ENCODE measurements at places on chromosomes 2 and 18.

DNA sequence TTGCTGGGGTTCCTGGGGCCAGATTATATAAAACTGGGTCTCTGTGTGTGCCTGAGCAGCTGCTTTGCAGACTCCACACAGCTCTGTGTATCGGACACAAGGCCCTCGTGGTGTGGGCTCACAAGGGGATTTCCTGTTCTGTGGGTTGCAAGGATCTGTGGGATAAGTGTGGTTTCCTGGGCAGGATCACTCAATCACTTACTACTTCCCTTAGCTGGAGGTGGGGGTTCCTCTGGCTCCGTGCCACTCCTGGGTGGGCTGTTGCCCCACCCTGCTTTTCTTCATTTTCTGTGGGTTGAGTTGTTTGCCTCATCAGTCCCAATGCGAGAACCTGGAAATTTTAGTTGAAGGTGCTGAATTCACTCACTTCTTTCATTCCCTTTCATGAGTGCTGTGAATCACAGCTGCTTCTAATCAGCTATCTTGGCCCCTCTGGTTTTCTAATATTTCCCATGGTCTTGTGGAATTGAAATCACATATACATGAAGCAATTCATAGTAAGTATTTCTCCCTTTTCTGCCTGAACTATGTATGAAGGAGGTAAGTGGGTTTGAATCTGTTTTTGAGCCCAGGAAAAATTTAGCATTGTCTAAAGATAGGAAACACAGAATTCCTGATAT, 196.3 kb downstream of the DCDC2C start:
- DNase-seq, result no peak

GRCh38 chr2:234257859-234258561, 207.5 kb downstream of the SPP2 start:
- DNase-seq, result peak; percentile 53

DNA sequence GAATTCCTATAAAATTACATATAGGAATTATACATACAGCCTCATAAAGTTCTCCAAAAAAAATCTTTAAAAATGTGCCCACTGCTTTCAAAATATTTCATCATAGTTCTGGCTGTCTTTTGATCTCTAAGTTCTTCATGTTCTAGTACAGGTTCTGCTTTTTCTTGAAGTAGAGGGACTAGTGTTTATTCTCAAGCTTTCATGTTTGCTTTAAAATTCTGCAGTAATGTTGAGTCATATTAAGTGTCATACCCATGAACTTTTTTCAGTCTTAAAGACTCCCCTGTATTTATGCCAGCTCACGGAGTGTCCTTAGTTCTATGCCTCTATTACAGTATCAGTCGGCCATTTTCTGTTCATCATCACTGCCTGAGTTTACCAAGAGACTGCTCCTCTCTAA, 54.8 kb upstream of the CCDC141 start:
- DNase-seq, result no peak

DNA sequence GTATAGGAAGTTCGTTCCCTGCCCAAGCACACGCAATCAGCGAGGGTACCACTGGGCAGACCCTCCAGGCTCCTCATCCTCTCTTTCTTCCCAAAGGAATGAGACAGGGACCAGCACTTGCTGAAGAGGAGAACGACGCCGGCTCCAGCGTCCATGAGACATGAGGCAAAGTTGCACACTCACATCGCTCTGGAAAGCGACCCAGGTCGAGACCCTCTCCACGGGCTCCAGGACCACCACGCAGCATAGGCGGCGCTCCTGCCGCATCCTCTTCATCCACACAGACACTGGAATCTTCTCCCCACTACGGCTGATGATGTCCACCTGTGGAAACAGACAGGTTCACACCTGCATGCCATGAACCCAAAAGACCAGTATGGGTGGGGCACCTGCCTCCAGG, 10.8 kb downstream of the PASK start:
- DNase-seq, result no peak

DNA sequence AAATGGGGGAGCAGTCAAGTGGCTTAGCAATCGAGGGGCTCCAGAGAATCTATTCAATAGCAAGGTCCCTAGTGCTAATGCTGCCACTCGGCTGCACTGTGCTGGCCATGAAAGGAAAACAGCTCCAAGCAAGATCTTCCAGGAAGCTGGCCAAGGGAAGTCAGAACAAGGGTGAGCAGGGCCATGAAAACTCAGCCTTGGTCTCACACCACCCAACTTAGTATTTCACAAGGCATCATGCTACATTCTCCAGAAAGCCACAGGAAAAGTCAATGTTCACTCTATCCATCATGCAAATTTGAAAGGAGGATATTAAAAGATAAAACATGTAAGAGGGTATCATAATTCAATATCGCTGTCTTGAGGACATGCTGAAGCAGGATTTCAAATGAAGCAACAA, 35.7 kb downstream of the NRP2 start:
- no peak for DNase-seq

GRCh38 chr2:223460774-223461211, 141.4 kb downstream of the SCG2 start:
- no peak for DNase-seq

GRCh38 chr2:210620456-210620855, 64.1 kb downstream of the CPS1 start:
- no peak for DNase-seq

- no peak for DNase-seq
Measured at GRCh38 chr2:236743039-236743920, 173.7 kb downstream of the ACKR3 start.

GRCh38 chr2:101569886-101570520, 95.1 kb upstream of the RFX8 start:
- DNase-seq, result no peak

GRCh38 chr2:224780823-224781222, 64.7 kb upstream of the CCDC195 start:
- no peak for DNase-seq

DNA sequence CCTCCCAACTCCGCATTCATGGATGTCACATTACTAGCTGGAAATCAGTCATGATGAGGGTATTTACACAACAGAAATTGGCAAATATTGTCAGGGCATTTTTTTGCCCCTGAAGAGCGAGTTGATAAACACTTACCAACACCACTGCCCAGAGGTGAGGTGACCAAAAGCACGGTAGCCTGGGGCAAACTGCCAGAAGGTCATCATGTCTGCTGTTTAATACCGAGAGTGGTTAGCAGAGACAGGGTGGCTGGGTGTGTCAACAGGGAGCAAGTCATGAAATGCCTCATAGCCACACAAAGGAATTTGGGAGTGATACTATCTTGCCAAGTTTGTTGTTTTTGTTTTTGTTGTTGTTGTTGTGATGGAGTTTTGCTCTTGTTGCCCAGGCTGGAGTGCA, 37.0 kb upstream of the EPC2 start:
- no peak for DNase-seq

DNA sequence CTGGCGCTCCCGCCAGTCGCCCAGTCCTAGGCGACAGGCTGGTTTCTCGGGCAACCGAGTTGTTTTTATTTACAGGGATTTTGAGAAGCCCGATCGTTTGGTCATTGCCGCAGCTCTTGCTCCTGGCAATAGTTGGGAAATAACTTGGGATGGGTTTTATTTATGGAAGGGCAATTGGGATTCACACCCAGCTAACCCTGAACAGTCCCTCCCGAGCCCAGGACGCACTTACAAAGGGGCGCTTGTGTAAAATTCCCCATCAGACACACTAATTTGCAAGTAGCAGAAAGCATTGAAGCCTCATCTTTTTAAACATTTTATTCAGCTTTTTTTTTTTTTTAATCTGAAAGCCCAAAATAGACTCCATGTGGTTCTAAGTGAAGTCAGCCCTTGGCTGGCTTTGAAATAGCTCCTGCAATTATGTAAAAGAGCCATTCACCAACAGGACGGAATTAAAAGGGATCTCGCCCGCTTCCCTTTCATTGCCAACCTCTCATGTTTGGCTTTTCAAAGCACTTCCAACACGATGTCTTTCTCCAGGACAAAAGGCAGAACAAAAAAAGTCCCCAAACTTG, 3.6 kb upstream of the GBX2 start:
- no peak for DNase-seq

DNA sequence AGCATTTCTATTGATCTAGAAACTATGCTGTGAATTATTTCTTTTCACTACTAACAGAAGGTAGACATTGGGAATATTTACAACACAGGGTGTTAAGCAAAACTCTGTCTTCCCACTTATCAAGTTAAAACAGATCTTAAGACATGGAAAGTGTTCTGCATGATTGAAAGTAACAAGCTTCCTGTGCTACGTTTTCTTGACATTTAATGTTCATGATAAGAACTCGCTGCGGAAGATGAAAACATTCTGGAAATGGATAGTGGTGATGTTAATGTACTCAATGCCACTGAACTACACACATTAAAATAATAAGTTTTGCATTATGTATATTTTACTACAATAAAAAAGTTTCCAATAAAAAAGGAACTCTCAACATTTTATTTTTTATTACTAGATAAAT, 74.4 kb upstream of the SCN7A start:
- DNase-seq, result no peak

DNA sequence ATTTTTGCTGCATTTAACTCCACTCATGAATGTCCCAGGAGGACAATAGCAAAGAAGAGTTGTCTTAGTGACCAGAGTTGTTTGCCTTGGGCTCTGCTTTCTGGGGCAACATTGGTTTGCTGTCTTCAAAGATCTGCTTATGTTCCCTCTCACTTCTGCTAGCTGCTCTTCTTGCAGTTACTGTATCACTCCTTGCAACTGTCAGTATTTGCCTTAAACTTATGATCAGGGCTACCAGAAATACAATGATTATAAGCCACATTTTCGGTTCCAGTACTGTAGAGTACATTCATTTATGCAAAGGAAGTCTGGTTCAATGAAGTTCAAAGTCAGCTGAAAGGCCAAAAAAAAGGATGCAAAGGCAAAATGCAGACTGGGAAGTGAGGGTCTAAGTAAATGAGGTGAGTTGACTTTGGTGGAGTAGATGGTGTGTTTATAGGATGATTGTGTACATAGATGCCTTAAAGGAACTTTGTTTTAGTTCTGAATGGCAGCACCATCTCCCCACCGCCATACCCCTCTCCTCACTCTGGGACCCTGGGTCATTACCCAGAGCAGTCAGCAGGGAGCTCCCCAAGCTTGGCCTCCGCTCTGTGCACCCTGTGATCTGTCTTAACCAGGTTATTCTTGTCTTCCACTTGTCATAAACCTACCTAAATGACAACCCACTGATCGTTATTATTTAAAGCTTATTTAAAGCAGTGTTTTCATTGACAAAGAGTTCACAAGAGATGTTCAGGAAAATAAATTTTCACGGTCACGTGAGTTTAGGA, 236.0 kb downstream of the DOK6 start:
- no peak for DNase-seq

GRCh38 chr2:161733025-161733424, 108.8 kb downstream of the SLC4A10 start:
- no peak for DNase-seq

DNA sequence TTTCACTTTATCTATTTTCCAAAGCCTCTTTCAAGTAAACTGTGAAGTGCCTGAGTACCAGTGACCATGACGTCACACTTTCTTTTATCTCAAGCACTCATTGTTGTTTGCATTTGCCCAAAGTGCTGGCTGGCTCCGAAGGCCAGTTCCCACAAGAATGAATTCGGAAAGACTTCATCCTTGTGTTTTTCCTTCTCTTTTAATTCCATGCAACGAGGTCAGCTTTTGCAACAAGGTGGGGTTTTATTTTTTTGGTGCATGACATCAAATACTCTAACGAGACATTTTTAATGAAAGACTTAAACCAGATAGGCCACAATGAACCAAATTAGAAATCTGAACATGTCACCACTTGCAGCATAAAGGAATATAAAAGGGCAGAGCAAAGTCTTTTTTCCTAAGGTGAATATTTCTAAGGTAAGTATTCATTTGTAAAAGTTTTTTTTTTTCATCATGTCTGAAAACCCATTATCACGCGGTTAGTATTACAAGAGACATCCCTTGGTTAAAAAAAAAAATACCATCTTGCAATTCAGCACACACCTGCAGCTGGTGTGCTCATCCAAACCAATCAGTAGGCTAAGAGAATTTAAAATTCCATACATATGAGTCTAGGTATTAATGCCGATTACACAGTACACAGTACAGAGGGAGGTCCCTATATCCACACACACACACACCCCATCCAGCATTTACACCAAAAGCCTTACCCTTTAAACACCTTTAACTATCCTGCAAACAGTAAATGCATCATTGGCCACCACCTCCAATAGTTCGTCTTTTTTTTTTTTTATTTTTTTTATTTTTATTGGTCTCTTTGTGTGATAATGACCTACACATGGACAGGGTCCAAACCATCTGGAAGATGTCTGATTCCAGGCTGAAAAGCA, 2.3 kb downstream of the ARL4C start:
- no peak for DNase-seq

DNA sequence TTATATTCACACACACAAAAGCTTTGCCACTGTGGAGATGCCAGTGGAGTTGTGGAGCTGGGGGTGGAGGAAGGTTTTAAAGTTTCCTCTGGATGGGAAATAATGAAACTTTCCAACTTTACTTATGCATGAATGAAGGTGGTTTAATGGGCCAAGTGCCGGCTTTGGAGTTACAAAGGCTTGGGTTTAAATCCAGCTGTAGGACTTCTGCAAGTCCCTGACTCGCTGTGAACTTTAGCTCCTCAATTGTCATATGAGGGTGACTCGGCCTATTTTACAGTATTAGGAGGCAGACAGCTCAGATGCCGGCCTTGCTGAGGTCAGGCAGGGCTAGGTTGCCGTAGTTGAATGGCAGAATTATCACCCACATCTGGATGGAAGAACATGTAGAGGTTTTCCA, 415.8 kb upstream of the TRIB2 start:
- DNase-seq, result no peak

DNA sequence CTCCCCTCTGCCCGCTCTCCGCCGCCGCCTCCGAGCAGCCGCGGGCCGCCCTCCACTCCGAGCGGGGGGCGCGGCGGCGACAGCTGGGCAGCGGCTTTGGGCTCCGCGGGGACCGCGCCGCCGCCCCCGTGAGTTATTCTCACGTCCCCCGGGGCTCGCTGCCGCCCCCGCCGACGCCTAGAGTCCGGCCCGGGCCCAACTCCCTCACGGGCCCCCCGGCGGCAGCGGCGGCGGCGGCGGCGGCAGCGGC, 645 bp downstream of the MIB1 start:
- DNase-seq, result peak; percentile 17
